ENCODE measurements at places on chromosomes 5 and 9.
A peak's percentile ranks its signal among the peaks of the same experiment; 100 is the strongest.

DNA sequence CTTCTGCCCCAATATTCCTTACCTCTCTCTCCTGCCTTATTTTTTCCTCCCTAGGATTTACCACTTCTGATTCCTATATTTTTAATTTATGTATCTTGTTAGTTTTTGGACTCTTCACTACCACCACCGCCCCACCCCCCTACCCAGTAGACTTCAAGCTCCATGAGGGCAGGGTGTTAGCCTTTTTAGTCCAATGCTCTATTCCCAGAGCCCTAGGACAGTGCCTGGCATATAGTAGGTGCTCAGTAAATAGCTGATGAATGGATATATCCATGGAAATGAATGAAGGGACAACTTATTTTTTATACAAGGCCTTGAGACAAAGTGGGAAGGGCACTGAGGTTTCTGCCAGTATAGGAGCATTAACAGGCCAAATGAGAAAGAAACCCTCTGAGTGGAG is 41.5 kb downstream of the IRF1 start:
- DNase-seq = no peak

DNA sequence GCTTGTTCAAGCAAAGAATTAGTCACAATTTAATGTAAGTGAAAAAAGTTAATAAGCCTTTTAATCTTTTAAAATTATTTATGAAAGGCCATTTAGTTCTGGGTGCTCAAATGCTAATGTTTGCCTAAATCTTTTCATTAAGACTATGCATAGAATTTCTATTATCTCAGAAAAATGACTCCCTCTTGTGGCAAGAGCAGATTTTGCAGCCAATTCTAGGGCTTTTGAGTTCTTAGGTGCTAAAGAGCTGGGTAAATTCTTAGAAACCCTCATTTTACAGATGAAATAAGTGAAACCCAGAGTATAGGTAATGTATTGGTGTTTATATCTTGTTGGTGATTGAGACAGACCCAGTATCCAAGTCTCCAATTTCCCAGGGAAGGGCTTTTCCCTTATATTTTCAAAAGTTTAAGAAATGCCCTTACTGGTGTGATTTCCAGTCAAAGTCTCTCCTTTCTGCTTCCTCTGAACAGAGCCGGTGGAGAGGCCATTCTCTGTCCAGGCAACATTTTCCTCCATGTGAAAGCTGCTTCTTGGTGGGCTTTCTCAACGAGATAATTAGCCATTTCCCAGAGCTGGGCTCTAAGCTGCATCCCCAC is 24.1 kb upstream of the PCSK5 start:
- DNase-seq = peak; percentile 64

DNA sequence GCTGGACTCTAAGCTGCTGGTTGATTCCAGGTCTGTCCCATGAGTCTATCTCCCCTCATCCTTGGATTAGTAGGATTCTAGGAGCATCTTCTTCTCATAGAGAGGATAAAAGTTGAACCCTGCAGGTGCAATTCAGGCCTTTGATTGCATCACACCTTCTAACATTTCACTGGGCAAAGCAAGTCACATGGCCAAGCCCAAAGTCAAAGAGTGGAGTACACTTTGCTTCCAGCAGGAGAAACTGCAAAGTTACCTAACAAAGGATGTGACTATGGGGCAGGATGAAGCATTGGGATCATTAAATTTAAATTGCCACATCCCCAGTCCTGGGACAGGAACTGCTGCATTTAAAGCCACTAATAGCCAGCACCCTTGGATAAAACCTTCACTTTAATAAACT is 51.0 kb upstream of the EGFLAM start:
- no peak for DNase-seq

GRCh38 chr5:127988146-127988760 is 95.3 kb upstream of the SLC12A2 start:
- no peak for DNase-seq

DNA sequence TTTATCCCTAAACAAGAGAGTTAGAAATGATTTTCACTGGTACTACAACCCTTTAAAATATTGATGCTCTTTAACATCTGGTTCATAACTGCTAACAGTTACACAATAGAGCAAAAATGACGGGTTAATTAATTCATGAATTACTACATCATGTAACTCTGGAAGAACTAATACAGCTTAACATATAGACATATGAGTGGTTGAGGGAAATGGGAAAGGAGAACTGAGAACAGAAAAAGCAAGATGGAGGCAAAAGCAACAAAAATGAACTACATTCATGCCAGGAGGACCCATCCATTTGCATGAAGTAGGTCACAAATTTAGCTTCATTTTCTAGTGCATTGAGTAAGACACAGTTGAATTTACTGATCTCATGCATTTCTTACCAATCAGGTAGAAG is 61.8 kb downstream of the C9 start:
- no peak for DNase-seq

DNA sequence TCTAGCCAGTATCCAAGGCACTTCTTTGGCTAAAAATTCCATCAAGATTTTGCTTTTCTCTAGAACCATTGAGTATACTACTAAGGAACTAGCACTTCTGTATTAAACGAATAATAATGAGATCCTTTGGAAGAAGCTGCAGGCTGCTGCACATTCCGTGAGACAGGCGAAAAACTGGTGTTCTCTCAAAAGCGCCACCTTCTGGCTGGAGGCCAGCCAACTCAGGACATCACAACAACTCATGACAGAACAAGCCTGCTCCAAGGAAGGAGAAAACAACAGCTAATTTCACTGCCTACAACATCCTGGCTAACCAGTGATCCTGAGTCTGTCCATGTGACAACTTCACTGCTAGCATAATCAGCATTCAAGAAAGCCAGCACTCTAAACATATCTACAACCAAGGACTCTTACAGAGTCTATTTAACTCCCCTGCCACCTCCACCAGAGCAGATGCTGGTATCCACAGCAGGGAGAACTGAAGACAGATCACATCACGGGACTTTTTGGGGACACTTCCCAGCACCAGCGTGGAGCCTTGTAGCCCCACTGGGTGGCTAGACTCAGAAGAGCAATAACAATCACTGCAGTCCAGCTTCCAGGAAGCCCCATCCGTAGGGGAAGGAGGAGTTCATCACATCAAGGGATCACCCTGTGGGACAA is 150.5 kb downstream of the YTHDC2 start:
- DNase-seq = no peak

DNA sequence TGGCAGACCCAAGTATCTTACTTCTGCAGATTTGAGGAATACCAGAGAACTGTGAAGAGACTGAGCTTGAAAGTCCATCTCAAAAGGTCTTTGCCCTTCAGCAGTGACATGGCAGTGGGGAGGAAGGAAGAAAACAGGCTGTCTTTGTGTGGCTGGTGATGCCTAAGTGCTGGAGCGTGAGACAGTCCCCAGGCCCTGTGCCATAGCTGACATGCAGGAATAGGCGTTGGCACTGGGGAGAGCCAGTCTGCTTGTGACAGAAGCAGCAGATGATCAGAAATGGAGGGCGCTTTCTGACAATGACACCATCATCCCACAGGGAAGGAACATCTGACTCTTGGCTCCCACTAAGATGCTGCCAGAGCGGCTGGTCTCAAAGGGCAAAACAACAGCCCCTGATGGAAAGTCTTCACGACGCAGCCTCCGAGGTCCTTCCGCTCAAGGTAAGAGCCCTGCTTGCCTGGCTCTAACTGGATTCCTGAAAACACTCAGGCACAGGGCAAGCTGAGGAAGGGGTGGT is 15.5 kb upstream of the GLRX start:
- DNase-seq = no peak

DNA sequence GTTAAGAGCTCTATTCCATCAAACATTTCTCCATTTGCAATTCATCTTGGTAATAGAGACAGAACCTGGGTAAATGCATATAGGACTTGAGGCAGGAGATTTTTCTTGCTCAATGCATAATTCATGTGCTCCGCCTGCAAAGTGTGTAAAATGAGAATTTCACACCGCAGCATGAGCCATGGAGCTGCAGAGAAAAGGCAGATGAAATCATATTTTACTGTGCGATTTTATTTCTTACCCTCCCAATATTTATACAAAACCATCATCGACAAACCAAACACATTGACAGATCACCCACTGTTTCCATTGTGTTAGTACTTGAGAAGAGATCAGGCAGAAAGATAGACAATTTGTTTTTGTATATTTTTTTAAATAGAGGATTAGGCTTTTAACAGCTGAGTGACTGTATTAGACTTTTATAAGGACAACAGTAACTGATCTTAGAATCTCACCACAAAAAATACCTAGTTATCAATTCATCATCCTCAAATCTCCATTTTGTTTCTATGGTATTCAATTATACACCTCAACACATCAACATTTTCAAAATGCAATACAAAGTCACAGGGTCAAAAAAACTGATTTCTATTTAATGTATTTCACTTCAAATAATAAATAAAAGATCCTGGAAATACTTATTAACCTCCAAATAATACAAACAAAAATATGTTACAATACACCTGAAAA is 191.1 kb downstream of the AP3B1 start:
- DNase-seq = no peak

All from NCI-H1930 (cell line).